ENCODE measurements at places on chromosomes 5 and 9. TPM values are rescaled to one million over a fixed set of nuclear protein-coding genes. Genes with fewer than 3 reads are reported as not detected.

- DNase-seq: no peak
- no peaks in the 10 kb centered on the region for H3K4me1 ChIP-seq
- H3K27ac ChIP-seq: no peak overlapping the region
- H3K36me3 ChIP-seq: no peaks in the 10 kb centered on the region
Measured at GRCh38 chr5:123129811-123130210, 40.8 kb downstream of the PRDM6 start.

DNA sequence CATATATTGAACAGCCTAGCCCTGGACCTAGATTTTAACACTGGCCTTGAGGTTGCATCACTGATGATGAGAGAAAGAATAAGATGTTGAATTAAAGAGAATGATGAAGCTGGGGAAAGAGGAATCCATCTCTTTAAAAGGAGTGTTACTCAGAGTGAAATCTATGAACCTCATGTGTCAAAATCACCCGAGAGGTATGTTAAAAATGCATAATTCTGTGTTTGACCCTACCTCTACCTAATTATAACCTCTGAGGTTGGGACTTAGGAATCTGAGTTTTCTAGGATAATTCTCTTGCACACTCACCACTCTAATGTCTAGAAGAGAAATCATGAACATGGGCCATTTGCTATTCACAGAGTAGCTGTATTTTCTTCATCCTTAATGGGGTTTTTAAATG lies 479.4 kb downstream of the ENC1 start:
- no peaks in the 10 kb centered on the region for H3K4me1 ChIP-seq
- H3K27me3 ChIP-seq: peaks cover 16% of the 10 kb centered on the region
- H3K4me3 ChIP-seq: no peak overlapping the region
- no peaks in the 10 kb centered on the region for H3K36me3 ChIP-seq
- no peak overlapping the region for H3K27ac ChIP-seq
- no peak for DNase-seq

DNA sequence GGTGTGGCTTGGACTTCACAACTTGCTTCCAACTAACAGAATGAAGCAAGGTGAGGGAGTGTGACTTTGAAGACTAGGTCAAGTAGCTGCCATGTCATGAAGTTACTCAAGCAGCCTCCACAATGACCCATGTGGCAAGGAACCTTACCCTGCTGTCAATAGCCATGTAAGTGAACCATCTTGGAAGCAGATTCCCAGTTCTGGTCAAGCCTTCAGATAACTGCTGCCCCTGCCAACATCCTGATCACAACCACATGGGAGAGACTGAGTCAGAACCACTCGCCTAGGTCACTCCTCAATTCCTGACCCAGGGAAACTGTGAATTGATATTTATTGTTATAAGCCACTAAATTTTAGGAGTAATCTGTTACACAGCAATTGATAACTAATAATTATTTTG lies 10.9 kb downstream of the ZCCHC10 start:
- no peak overlapping the region for H3K27ac ChIP-seq
- peaks cover 5% of the 10 kb centered on the region for H3K4me1 ChIP-seq
- no peaks in the 10 kb centered on the region for H3K27me3 ChIP-seq
- no peak for DNase-seq

GRCh38 chr5:164332349-164333196 lies 827.2 kb downstream of the MAT2B start:
- no peaks in the 10 kb centered on the region for H3K4me1 ChIP-seq
- H3K4me3 ChIP-seq: no peak overlapping the region
- H3K27me3 ChIP-seq: no peaks in the 10 kb centered on the region
- DNase-seq: no peak

DNA sequence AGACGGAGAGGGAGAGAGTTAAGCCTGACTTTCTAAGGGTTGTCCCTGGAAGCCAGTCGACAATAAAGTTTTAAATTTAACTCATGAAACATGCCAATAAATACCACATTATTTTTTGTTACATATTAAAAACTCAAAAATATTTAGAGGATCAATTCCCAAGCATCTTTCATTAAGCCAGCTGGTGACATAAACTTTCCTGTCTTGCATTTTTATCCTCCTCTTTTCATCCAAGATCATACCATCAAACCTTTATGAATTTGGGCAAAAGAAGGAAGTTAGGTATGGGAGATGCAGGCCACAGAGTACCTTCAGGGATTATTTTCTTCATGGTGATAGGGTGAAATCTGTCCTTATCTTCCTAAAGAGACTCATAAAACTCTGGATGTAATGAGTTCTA lies 178.3 kb upstream of the FBXL17 start:
- no peak for DNase-seq
- H3K27ac ChIP-seq: no peak overlapping the region
- no peaks in the 10 kb centered on the region for H3K36me3 ChIP-seq
- H3K27me3 ChIP-seq: peaks cover 11% of the 10 kb centered on the region

The ABL1 gene
- total RNA-seq: 28.1 TPM

The SLC46A2 gene
- not detected for total RNA-seq
